Naive thymus-derived CD4-positive, alpha-beta T cell (primary cell): ENCODE measurements at places on chromosomes 12 and 14. TPM values are rescaled to one million over a fixed set of nuclear protein-coding genes. Genes with fewer than 3 reads are reported as not detected.
A peak's percentile ranks its signal among the peaks of the same experiment; 100 is the strongest.

GRCh38 chr14:90760591-90761316, 55.5 kb downstream of the TTC7B start:
- H3K36me3 ChIP-seq, result no peaks in the 10 kb centered on the region
- no peak overlapping the region for H3K4me3 ChIP-seq
- no peak for DNase-seq
- no peak overlapping the region for H3K27ac ChIP-seq

- no peak overlapping the region for H3K4me3 ChIP-seq
- H3K36me3 ChIP-seq, result no peaks in the 10 kb centered on the region
- no peak overlapping the region for H3K27ac ChIP-seq
These were observed 37.3 kb upstream of the BCL11B start for GRCh38 chr14:99309220-99309766.

GRCh38 chr12:109728921-109729320, 15.3 kb downstream of the FAM222A start:
- no peaks in the 10 kb centered on the region for H3K4me1 ChIP-seq
- H3K27me3 ChIP-seq, result no peaks in the 10 kb centered on the region
- H3K27ac ChIP-seq, result no peak overlapping the region
- no peak overlapping the region for H3K4me3 ChIP-seq

Gene CRIP2
- total RNA-seq, result 55.4 TPM

Gene DAO
- total RNA-seq, result not detected in 2 replicates

Gene LETMD1
- total RNA-seq, result 58.8 TPM

Gene IL22
- not detected for total RNA-seq

DNA sequence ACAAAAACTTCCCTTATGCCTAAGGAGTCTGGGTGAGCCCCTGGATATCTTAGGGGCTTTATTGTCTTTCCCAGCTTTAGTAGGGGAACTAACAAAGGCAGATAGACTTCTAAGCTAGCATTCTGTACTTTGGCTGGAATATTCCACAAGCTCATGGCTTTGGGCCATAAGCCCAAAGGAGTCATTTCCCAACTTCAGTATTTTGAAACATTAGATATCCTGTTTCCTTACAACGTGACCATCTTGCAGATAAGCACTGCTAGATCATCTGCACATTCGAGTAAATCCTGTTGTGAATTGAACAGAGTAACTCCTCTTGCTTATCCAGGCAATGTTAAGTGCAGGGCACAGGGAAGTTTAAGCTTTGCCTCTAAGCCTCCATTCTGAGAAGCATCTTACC, 70.6 kb upstream of the ACTN1 start:
- no peaks in the 10 kb centered on the region for H3K4me1 ChIP-seq
- H3K27me3 ChIP-seq, result no peaks in the 10 kb centered on the region
- no peak for DNase-seq
- no peaks in the 10 kb centered on the region for H3K36me3 ChIP-seq
- no peak overlapping the region for H3K4me3 ChIP-seq

GRCh38 chr12:81558031-81558430, 201.1 kb downstream of the PPFIA2 start:
- no peaks in the 10 kb centered on the region for H3K4me1 ChIP-seq
- DNase-seq, result no peak
- no peak overlapping the region for H3K27ac ChIP-seq
- no peaks in the 10 kb centered on the region for H3K27me3 ChIP-seq
- no peaks in the 10 kb centered on the region for H3K36me3 ChIP-seq
- H3K4me3 ChIP-seq, result no peak overlapping the region

DNA sequence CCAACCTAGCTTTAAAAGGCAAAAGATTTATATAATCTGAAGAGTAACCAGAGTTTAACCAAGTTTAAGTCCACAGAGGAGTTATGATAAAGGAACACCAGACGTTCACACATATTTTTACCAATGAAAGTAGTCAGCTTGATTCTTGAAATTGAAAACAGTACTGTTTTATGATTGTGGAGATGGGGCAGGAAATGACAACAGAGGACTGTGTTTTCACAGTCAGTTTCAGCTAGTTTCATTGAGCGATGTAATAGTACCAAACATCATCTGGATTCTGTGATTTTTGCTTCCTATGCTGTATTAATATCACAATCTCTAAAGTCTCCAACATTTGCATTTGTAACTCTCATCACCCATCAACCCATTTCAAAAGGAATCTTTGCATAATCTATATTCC, 34.2 kb upstream of the SLC6A15 start:
- no peak overlapping the region for H3K27ac ChIP-seq
- no peaks in the 10 kb centered on the region for H3K4me1 ChIP-seq
- no peak for DNase-seq
- H3K36me3 ChIP-seq, result no peaks in the 10 kb centered on the region
- H3K4me3 ChIP-seq, result no peak overlapping the region

Gene FAIM2
- total RNA-seq, result not detected

- H3K4me1 ChIP-seq, result peaks cover 22% of the 10 kb centered on the region
- no peak overlapping the region for H3K4me3 ChIP-seq
- no peak for DNase-seq
- H3K27me3 ChIP-seq, result no peaks in the 10 kb centered on the region
These were observed 1.7 kb downstream of the ZNF410 start for GRCh38 chr14:73888460-73888725.

GRCh38 chr12:98421316-98421715, 94.1 kb upstream of the TMPO start:
- no peak overlapping the region for H3K27ac ChIP-seq
- no peaks in the 10 kb centered on the region for H3K36me3 ChIP-seq
- no peak for DNase-seq
- no peak overlapping the region for H3K4me3 ChIP-seq
- no peaks in the 10 kb centered on the region for H3K27me3 ChIP-seq

DNA sequence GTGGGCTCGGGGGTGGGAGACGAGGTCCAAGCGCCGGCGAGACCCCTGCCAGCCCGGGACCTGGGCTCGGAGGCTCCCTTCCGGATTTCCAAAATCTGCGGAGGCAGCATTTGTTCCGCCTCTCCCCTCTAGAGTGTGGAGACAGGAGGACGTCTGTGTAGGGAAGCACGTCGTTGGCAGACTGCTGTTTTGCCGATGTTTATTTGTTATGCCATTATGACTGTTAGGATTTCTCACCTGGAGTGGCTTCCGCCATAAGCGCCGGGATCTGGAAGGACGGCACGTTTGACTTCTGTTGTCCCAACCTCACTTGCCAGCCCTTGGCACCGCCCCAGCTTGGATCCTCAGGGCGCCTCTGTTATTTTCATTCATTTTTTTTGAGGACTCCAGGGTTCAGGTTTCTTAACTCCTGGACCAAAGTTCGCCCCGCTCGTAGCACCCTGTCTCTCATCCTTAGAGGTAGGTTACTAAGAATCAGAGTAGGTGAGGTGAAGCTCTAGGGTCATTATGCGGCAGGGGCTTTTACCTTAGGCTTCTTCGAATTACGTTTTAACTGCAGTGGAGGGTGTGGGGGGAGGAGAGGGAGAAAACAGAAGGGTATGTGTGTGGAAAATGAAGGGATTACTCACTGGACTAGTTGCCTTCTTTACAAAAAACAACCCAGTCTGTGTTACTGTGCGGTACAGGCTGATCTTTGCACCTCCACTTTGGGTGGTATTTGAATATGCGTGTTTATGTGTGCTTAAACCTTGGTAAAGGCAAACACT, 547 bp upstream of the PYGL start:
- peaks cover 5% of the 10 kb centered on the region for H3K27me3 ChIP-seq
- H3K4me3 ChIP-seq, result peak overlapping the region; percentile 55
- no peak overlapping the region for H3K27ac ChIP-seq
- no peak for DNase-seq

- H3K27me3 ChIP-seq, result no peaks in the 10 kb centered on the region
- H3K27ac ChIP-seq, result no peak overlapping the region
- no peak for DNase-seq
- no peaks in the 10 kb centered on the region for H3K4me1 ChIP-seq
- no peak overlapping the region for H3K4me3 ChIP-seq
These were observed 74.0 kb upstream of the TCL1A start for GRCh38 chr14:95787941-95788340.

Gene TAS2R13
- 1.8 TPM for total RNA-seq

Gene CCDC197
- total RNA-seq, result not detected

DNA sequence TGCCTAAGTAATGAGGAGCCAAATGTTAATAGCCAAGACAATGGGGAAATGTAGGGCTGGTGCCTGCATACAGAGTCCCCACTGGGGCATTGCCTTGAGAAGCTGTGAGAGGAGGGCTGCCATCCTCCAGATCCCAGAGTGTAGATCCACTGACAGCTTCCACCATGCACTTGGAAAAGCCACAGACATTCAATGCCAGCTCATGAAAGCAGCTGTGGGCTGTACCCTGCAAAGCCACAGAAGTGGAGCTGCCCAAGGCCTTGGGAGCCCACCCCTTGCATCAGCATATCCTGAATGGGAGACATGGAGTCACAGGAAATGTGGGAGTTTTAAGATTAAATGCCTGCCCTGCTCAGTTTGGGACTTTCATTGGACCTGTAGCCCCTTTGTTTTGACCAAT, 244.7 kb downstream of the BTG1 start:
- no peak overlapping the region for H3K4me3 ChIP-seq
- H3K4me1 ChIP-seq, result no peaks in the 10 kb centered on the region
- H3K27ac ChIP-seq, result no peak overlapping the region
- no peaks in the 10 kb centered on the region for H3K36me3 ChIP-seq
- no peak for DNase-seq
- H3K27me3 ChIP-seq, result no peaks in the 10 kb centered on the region

GRCh38 chr12:6211421-6211869, 11.2 kb downstream of the CD9 start:
- no peaks in the 10 kb centered on the region for H3K4me1 ChIP-seq
- H3K27me3 ChIP-seq, result no peaks in the 10 kb centered on the region
- no peak overlapping the region for H3K27ac ChIP-seq

Gene PYGL
- 1.2 TPM for total RNA-seq

- no peak overlapping the region for H3K4me3 ChIP-seq
- no peak for DNase-seq
- H3K27ac ChIP-seq, result no peak overlapping the region
- no peaks in the 10 kb centered on the region for H3K27me3 ChIP-seq
These were observed 7.1 kb downstream of the NR2C1 start for GRCh38 chr12:95066091-95066855.

GRCh38 chr12:8905546-8905945, 8.8 kb upstream of the PHC1 start:
- DNase-seq, result no peak
- H3K4me3 ChIP-seq, result no peak overlapping the region

Gene STON2
- total RNA-seq, result 3.4 TPM

- no peaks in the 10 kb centered on the region for H3K4me1 ChIP-seq
- no peaks in the 10 kb centered on the region for H3K36me3 ChIP-seq
- no peak overlapping the region for H3K27ac ChIP-seq
- H3K27me3 ChIP-seq, result no peaks in the 10 kb centered on the region
- no peak for DNase-seq
- no peak overlapping the region for H3K4me3 ChIP-seq
These were observed 143.1 kb upstream of the SLC16A7 start for GRCh38 chr12:59452746-59453145.

- peaks cover 13% of the 10 kb centered on the region for H3K27me3 ChIP-seq
- H3K36me3 ChIP-seq, result no peaks in the 10 kb centered on the region
- H3K4me1 ChIP-seq, result peaks cover 32% of the 10 kb centered on the region
- DNase-seq, result no peak
- no peak overlapping the region for H3K27ac ChIP-seq
These were observed 64.4 kb downstream of the FBXL14 start for GRCh38 chr12:1529862-1530591.

Gene MYO1H
- total RNA-seq, result not detected in 2 replicates

GRCh38 chr14:88452231-88452630, 66.8 kb downstream of the SPATA7 start:
- no peak for DNase-seq
- H3K4me3 ChIP-seq, result no peak overlapping the region
- H3K27me3 ChIP-seq, result no peaks in the 10 kb centered on the region
- no peaks in the 10 kb centered on the region for H3K4me1 ChIP-seq
- no peak overlapping the region for H3K27ac ChIP-seq

- H3K4me1 ChIP-seq, result no peaks in the 10 kb centered on the region
- no peak overlapping the region for H3K4me3 ChIP-seq
- no peaks in the 10 kb centered on the region for H3K27me3 ChIP-seq
- no peaks in the 10 kb centered on the region for H3K36me3 ChIP-seq
- no peak overlapping the region for H3K27ac ChIP-seq
These were observed 315.6 kb upstream of the ATP2B1 start for GRCh38 chr12:90024262-90024661.

- H3K27ac ChIP-seq, result peak overlapping the region; percentile 66
- H3K4me1 ChIP-seq, result peaks cover 13% of the 10 kb centered on the region
- peak overlapping the region; percentile 77 for H3K4me3 ChIP-seq
- no peaks in the 10 kb centered on the region for H3K27me3 ChIP-seq
- DNase-seq, result peak; percentile 49
These were observed 589 bp upstream of the HVCN1 start for GRCh38 chr12:110689281-110690126.

DNA sequence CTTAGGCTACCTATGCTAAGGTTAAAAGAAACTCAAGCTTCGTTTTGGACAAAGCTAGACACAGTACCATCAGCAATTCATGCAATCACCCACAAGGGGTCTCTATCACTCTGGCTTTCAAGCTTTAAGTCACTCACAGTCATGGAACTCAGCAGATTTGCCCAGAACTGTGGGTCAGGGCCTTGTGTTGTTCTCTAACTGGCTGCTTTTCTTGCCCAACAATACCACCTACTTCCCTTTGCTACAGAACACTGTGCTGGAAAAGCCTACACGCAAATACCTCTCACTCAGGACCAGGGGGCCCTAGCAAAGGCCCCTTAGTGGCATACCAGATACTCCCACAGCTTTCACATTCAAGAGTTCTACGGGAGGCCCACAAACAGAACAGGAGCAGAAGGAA, 9.1 kb downstream of the NEMP1 start:
- H3K4me3 ChIP-seq, result no peak overlapping the region
- H3K4me1 ChIP-seq, result peaks cover 4% of the 10 kb centered on the region
- peak; percentile 79 for DNase-seq
- H3K27me3 ChIP-seq, result no peaks in the 10 kb centered on the region
- H3K36me3 ChIP-seq, result peaks cover 8% of the 10 kb centered on the region

- no peaks in the 10 kb centered on the region for H3K4me1 ChIP-seq
- H3K27ac ChIP-seq, result no peak overlapping the region
- H3K27me3 ChIP-seq, result no peaks in the 10 kb centered on the region
- no peak overlapping the region for H3K4me3 ChIP-seq
These were observed 18.5 kb downstream of the MAP3K12 start for GRCh38 chr12:53480491-53481442.

DNA sequence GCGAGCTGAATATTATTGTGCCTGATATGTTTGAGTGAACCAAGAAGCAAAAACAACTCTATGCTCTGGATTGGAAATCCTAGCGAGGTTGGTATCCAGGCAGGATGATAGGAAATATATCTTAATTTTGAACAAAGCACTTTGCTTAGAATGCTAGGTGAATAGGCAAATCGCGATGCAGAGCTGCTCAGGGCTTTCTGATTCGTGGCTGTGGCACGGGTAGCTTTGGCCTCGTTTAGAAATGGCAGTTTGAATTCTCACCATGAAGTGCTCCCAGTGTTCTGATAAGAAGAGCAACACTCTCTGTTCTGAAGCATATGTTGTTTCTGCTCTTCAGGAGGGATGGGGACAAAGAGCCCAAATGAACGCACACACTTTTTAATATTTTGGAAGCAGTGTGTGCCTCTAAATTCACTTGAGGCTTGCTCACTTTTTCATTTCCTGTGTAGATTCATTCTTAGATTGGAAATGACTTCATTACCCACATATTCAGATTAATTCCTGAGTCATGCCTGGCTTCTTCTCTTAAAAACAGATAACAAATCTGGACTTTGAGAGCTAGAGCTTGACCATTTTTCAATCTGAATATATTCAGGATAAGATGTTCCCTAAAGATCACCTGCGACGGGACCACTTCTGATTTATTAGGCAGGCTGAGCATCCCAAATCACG, 200.9 kb downstream of the RPAP3 start:
- no peaks in the 10 kb centered on the region for H3K36me3 ChIP-seq
- no peak for DNase-seq
- H3K27me3 ChIP-seq, result no peaks in the 10 kb centered on the region
- no peak overlapping the region for H3K27ac ChIP-seq
- H3K4me1 ChIP-seq, result no peaks in the 10 kb centered on the region

GRCh38 chr12:81610955-81611889, 147.9 kb downstream of the PPFIA2 start:
- no peak overlapping the region for H3K27ac ChIP-seq
- DNase-seq, result no peak
- no peaks in the 10 kb centered on the region for H3K4me1 ChIP-seq
- no peak overlapping the region for H3K4me3 ChIP-seq
